ENCODE measurements at places on chromosomes 1 and 21.

- no peak for DNase-seq
Measured at GRCh38 chr1:230609208-230609607, 33.1 kb upstream of the COG2 start.

DNA sequence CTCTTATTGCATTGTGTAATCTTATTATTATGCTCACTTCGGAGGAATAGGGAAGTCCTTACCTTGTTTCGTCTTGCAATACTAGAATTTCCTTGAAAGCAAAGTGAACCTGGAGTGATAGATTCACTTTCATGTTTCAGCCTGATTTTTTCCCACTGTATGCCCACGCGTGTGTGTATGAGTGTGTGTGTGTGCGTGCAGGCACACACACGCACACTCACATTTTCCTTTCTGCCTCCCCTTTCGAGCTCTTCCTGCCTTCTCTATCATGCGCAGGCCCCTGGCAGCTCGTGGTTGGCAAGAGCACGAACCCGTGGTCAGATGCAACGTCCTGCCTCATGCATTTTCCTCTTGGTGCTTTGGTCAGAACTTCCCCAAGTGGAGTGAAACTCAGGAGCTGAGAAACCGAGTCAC lies at the start of gene GCSAML:
TSS of gene GCSAML (plus strand) at position 366 of the 414 bp plus-strand sequence. CDS start 58 bp downstream, outside the sequence.
- no peak for DNase-seq

DNA sequence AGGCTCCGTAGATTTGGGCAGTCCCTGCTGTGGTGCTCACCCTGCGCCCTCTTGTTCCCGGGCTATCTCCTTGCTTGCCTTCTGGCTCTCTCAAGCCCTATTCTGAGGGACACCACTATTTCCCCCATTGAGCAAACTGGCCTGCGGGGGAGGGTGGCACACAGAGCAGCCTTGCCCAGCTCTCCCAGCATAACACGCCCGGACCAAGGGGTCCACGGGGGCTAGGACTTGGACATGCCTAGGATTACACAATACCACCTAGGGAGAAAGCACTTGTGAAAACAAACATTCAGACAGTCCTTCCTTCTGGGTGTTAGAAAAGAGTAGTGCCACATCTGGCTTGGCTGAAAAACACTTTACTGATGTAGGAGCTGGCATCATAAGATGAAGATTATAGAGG lies 7.4 kb downstream of the TADA1 start:
- DNase-seq, result no peak

DNA sequence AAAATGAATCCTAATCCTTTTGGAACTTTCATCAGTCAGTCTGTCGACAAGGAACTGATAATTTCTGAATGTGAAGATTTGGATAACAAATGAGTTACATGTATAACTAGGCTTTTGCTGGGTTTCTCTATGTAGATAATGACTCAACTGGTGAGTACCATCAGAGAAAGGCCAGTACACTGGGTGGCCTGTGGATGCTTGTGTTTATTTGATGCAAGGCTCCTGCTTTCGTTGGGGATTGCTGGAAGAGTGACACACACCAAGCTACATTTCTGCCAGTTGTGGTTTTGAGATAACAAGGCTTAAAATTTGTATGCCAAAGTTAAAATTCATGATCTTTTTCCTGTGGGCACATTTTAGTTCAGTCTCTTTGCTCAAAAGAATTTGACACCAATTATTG lies 115.7 kb upstream of the UBE2U start:
- no peak for DNase-seq

DNA sequence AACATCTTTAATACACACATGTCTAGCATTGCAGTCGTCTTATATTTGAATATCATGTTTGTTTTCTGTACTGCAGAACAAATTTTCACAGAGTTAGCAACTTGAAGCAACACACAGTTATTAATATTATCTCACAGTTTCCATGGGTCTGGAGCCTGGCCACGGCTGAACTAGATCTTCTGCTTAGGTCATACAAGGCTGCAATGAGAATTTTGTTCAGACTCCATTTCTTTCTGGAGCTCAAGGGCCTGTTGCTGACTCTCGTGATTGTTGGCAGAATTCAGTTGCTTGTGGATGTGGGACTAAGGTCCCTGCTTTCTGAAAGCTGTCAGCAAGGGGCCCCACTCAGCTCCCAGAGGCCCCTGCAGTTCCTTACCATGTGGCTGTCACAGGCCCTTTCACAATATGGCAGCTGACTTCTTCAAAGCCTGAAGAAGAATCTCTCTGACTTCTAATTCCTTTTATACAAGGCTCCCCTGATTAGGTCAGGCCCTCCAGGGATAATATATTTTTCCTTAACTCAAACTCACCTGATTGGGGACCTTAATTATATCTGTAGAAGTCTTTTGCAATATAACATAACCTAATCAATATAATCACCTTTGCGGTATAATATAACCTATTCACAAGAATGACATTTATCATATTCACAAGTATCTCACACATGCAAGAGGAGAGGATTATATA lies 296.3 kb downstream of the NFIA start:
- no peak for DNase-seq

DNA sequence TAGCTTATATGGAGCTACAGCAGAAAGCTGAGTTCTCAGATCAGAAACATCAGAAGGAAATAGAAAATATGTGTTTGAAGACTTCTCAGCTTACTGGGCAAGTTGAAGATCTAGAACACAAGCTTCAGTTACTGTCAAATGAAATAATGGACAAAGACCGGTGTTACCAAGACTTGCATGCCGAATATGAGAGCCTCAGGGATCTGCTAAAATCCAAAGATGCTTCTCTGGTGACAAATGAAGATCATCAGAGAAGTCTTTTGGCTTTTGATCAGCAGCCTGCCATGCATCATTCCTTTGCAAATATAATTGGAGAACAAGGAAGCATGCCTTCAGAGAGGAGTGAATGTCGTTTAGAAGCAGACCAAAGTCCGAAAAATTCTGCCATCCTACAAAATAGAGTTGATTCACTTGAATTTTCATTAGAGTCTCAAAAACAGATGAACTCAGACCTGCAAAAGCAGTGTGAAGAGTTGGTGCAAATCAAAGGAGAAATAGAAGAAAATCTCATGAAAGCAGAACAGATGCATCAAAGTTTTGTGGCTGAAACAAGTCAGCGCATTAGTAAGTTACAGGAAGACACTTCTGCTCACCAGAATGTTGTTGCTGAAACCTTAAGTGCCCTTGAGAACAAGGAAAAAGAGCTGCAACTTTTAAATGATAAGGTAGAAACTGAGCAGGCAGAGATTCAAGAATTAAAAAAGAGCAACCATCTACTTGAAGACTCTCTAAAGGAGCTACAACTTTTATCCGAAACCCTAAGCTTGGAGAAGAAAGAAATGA lies 37.6 kb downstream of the CENPF start:
- DNase-seq, result no peak

GRCh38 chr1:38923607-38924006 lies 18.0 kb downstream of the RHBDL2 start:
- no peak for DNase-seq

- no peak for DNase-seq
Measured at GRCh38 chr1:9119745-9120144, 9.2 kb downstream of the GPR157 start.

DNA sequence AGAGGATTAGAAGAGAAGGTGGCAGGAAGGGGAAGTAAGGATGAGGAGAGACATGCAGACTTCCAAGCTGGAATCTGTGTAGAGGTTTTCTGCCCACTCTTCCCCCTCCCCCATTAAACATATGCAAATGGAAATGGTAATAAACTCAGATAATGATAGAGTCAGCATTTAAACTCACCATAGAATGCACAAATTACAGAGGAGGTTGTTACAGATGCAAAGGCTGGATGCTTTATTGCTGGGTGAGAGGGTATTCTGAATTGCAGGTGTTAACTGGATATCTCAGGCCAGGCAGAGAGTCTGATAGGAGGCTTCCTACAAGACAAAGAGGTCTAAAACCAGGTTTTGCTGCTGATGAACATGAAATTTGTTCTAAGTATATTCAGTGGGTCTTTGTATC lies 372.5 kb downstream of the SEC16B start:
- DNase-seq, result no peak

GRCh38 chr1:179923029-179923428 lies 31.6 kb upstream of the CEP350 start:
- DNase-seq, result no peak

DNA sequence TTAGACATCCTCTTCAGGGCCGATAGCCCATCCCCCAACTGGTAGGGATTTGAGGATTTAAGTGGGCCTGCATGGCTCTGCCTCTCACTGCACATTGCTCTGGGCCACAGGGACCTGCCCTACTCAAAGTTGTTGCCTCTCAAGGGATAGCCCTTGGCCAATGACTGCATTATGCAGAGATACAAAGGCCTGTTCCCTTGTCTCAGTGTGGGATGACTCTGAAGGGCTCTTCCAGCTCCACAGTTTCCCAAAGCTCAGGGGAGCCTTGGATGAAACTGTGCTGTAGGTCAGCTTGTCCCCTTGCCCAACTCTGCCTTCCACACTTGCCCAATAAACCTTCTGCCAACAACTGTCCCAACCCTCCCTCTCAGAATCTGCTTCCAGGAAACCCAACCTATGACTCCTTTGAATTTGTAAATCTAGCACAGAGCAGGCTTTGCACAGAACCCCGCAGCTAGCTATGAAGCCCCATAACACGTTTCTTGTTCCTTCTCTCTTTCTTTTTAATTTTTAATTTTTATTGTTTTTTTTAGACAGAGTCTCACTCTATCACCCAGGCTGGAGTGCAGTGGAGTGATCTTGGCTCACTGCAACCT lies 42.5 kb downstream of the SLC9C2 start:
- DNase-seq, result no peak

DNA sequence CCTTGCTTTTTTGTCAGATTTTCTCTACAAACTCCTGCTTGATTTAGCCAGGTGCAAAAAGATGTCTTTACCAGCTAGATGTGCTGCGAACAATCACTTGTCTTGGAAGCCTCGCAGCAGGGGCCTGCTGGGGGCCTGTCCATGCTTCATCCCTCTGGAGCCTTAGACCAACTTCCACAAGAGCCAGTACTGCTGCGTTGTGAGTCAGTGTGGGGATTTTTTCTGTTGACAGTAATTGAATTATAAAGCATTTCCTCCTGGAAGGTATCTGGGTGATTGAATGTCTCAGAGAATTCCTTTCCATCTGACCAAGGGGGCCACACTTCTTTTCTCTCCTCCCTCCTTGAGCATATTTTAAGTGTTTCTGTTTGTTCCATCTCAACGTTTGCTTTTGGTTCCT lies 40.4 kb upstream of the LDLRAP1 start:
- no peak for DNase-seq

DNA sequence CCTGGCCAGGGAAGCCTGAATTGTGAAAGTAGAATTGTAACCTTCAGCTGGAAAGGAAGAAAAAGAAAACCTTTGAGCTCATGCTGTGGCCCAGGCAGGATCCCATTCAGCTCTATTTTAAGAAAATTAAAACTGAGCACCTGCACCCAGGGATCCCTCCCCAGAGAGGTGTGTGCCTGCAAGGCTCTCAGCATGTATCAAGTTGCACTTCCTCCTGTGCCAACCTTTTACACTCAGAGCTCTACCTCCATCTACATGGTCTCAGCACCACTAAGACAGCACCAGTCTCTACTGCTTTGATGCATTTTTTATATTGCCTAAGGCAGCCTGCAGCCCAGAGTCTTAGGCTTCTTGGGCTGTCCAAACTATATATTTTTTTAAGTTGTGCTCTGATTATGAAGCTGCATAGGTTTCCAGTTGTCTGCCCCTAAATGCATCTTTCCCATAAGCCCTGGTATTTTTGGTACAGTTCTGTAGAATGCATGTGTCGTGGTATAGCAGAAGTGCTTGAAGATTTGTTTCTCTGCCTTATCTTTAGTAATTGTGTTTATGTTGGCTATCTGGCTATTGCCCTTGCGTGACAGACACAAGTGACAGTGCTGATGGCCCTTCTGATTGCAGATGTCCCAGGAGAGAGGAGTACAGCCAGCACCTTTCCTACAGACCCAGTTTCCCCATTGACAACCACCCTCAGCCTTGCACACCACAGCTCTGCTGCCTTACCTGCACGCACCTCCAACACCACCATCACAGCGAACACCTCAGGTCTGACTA lies 63.1 kb downstream of the PTPRC start:
- DNase-seq, result no peak
